ENCODE measurements at places on chromosomes 1 and 21.

DNA sequence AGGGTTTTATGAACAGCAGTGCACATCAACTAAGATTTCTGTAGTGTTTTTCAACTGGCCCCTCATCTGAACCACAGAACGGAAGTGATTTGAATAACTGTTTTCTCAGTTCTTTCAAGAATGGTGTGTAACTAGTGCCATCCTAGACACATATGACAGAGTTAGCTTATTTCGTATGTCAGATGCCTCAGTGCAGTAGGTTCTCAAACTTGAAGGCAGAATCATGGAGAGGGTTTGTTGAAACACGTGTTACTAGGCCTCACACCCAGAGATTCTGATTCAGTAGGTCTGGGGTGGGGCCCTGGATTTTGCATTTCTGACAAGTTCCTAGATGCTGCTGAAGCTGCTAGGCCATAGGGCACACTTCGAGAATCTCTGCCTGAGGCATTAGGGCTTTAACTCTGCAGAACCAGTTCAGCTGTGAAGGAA, 49.0 kb downstream of the SCCPDH start:
- no peak for DNase-seq

GRCh38 chr21:44931137-44931500, 8.7 kb upstream of the SLX9 start:
- DNase-seq = no peak

- DNase-seq = no peak
These were observed 69.7 kb upstream of the SPAG17 start for GRCh38 chr1:118254491-118255425.

GRCh38 chr21:36923270-36923669, 43.2 kb downstream of the HLCS start:
- DNase-seq = no peak

- DNase-seq = no peak
These were observed 48.8 kb downstream of the CACNA1E start for GRCh38 chr1:181531951-181532600.

DNA sequence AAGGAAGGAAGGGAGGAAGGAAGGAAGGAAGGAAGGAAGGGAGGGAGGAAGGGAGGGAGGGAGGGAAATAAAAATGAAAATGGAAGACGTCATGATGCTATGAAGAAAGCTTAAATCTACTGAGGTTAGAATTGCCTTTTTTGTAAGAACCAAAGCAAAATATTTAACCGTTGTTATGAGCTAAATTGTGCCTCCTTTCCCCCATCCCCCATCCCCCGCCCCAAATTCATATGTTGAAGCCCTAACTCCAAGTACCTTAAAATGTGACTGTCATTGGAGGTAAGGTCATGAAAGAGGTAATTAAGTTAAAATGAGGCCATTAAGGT, 80.1 kb upstream of the CXADR start:
- DNase-seq = no peak

DNA sequence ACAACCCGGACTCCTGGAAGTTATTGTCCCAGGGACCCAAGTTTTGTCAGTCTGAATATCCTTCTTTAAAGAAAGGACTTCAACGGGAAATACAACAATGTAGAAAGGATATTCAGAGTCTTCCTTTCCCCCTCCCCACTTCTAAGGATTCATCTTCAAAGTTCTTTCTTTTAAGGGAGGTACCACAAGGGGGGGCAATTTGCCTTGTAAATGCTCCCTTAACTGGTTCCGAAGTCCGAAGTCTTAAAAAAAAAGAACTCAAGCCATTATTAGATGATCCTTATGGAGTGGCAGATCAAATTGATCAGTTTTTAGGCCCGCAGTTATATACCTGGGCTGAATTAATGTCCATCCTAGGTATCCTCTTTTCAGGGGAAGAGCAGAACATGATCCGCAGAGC, 47.0 kb downstream of the SERINC2 start:
- no peak for DNase-seq
